ENCODE measurements at places on chromosomes 16 and 17.

DNA sequence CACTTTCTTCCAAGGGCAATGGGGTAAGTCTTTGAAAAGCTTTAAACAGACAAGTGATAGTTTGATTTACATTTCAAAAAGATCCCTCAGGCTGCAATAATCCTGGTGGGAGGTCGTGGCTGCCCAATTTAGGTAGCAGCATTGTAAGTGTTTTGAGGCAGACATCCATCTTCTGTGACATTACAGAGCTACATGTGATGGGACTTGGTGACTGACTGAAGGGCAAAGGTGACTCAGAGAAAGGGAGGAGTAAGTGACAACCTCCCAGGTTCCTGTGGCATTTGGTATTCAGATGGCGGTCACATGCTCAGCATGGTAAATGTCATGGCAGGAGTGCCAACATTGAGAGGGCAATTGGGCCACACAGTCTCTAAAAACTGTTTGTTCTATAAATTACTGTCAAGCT is 26.5 kb downstream of the STAT3 start:
- no peak for DNase-seq

- no peak for DNase-seq
Observed at GRCh38 chr16:64478252-64478906, 643.5 kb downstream of the CDH11 start.

- DNase-seq, result no peak
Observed at GRCh38 chr17:43373356-43373755, 25.4 kb upstream of the ARL4D start.

DNA sequence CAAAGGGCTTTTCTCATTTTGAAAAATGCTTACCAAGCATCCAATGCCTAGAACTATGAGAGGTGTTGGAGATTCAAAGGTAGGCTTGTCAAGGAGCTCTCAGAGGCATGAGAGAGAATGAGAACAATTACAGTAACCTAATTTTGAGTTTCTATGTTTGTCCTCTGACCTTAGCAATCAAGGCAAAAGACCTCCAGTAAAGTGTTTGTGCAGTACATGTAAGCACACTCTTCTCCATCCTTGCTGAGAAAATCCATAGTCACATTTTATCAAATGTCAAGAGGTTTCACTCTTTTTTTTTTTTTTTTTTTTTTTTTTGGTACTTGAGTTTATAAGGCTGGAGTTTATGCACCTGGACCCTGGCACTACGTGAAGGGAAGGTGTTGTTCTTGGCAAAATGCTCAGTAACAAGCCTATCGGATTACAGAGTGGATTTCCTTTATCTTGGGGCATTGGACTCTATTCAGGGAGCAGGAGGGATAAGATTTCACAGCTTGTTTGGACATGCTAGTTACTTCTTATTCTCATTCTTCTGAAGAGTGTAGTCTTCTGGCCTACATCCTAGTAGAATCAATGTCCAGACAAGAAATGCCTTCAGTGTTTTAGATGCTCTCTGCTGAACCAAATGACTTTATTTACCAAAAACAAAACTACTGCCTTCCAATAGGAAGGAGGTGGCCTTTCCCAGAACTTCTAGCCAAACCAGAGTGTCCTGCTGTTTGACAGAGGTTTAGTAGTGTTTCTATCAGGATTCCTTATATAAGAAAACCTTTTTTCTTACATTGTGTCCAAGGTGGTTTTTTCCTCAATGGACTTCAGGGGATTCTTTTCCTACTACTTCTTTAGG is 21.9 kb downstream of the KCNJ2 start:
- no peak for DNase-seq

- DNase-seq, result no peak
Observed at GRCh38 chr17:61648587-61648986, 57.6 kb upstream of the NACA2 start.

- no peak for DNase-seq
Observed at GRCh38 chr16:86505185-86505898, 5.0 kb upstream of the FOXF1 start.

DNA sequence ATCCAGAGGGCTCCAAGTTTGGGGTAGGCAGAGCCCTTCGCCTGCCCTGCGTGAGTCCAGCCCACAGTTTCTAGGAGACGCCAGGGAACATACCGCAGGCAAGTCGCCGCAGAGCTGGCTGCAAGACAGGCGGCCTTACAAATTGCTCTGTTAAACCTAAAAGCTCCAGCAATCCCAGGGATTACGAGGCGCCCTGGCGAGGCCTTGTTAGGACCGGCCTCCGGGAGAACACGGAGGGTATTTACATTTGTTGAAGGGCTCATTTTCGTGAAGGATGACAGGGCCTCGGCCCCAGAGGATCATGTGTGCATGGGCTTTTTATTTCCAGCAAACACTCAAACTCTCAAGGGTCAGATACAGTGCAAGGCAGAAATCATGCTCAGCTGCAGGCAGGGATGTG is 77.6 kb upstream of the FOXF1 start:
- DNase-seq, result no peak

GRCh38 chr16:75580-76501 is 2.2 kb upstream of the MPG start:
- peak; percentile 74 for DNase-seq

DNA sequence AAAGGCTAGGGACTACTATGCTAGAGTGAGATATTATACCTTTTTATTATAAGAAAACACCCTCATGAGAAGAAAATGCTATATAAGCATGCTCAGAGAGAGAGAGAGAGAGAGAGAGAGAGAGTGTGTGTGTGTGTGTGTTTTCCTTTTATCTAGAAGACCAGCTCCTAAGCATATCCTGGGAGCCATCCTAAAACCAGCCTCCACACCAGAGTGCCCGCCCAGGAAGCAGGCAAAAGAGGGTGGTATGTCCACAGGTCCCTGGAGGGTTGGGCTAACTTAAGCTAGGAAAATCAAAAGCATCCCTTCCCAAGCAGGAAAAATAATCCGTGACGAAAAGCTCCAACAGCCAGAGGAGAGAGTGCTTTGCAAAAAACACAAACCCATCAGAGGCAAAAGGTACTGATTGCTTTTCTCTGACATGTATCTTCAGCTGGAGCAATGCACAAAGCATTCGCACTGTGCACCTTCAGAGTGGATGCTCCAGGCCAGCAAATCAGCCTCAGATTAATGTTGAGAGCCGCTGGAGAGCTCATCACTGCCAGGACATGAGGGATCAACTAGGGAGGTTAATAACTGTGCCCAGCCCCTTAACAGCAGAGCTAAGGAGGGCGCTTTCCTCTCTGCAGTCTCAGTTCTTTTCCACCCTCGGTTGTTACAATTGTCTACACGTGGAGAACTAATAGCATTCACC is 125.1 kb downstream of the SLC39A11 start:
- DNase-seq, result no peak

GRCh38 chr16:83859265-83859664 is 39.6 kb upstream of the MLYCD start:
- DNase-seq, result no peak

- DNase-seq, result no peak
Observed at GRCh38 chr17:419073-419735, 66.6 kb upstream of the RPH3AL start.

GRCh38 chr16:86635176-86635876 is 57.0 kb downstream of the FOXL1 start:
- no peak for DNase-seq

DNA sequence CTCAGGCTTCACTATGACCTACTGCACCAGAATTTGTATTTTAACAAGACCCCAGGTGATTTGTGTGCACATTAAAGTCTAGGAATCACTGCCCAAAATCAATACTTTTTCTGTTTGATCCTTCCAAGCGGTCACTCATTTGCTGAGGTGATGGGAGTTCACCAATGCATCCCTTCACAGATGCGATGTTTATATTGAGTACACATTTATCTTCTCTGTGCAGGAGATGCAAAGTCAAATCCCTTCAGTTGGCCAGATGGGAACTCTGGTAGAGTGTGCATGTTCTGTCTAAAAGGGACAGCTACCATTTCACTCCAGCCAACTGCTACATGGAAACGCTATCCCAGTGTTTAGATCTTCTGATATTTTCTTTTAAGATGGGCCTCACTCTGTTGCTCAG is 122.6 kb upstream of the HS3ST2 start:
- DNase-seq, result no peak

DNA sequence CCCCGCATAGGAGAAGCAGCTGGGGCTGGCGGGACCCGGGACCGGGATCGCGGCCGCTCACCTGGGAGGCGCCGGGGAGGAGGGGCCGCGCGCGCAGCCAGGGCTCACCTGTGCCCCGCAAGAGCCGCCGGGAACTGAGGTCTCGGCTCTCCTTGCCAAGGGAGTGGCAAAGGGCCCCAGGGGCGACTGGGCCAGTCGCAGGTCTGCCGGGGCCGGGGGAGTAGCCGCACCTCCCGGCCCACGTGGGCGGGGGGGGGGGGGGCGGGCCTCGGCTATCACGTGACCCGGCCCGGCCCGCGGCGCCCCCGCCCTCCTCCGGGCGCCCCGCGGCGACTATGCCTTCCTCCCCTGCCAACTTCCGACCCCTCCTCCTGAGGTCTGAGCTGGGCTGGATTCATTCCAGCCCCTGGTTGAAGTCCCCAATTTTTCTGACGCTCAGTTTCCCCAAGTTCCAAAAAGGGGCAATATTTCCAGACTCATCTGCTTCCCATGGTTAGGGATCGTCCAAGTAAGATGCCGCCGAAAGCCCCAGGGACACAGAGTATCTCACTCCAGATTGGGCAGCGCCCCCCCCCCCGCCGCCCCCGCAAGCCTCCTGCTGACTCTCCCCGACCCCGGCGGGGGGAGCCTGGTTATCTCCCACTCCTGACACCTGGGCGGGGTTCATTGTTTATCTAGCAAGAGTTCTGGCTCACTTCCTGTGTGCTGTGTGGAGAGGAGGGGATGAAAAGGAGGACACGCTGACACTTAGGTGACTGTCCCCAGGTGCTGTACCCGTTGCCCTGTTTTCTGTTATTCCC is at the start of gene TMC6:
Gene TMC6, minus strand, starts transcription at position 205 of the 800 bp plus-strand sequence. CDS start 1,923 bp downstream, outside the sequence.
- peak; percentile 76 for DNase-seq

DNA sequence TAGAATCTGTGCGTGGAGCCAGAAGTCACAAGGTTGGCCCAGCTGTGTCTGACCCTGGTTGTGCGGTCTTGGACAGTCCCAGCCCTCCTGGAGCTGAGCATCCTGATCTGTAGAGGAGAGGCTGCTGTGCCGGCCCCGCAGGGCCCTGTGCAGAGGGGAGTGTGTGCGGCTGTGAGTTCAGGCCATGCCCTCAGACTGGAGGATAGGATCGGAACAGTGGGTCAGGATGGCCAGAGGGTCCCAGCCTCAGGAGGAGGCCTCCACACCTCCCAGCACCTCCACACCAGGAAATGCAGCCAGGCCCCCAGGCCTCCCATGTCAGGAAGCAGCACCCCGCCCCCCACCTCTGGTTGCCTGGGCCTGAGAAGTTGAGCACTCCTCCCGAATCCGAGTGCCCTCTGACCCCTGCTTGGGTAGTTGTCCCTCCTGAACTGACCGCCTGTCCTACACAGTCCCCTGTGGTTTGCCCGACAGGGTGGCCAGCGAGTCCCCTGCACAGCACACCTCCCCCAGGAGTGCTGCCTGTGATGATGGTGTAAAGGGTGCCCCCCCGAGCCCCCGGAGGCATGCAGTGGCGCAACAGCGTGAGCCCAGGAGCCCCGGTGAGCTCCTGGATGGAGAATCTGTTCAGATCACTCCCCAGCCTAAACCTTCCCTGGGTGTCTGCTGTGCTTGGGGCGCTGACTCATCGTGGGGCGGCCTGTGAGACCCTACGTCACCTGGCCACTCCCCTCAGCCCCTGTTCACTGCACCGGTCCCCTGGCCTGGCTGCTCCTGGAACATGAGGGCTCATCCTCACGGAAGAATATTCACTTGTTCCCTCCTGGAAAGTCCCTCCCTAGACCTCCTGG is 285.2 kb downstream of the SEC14L1 start:
- no peak for DNase-seq

DNA sequence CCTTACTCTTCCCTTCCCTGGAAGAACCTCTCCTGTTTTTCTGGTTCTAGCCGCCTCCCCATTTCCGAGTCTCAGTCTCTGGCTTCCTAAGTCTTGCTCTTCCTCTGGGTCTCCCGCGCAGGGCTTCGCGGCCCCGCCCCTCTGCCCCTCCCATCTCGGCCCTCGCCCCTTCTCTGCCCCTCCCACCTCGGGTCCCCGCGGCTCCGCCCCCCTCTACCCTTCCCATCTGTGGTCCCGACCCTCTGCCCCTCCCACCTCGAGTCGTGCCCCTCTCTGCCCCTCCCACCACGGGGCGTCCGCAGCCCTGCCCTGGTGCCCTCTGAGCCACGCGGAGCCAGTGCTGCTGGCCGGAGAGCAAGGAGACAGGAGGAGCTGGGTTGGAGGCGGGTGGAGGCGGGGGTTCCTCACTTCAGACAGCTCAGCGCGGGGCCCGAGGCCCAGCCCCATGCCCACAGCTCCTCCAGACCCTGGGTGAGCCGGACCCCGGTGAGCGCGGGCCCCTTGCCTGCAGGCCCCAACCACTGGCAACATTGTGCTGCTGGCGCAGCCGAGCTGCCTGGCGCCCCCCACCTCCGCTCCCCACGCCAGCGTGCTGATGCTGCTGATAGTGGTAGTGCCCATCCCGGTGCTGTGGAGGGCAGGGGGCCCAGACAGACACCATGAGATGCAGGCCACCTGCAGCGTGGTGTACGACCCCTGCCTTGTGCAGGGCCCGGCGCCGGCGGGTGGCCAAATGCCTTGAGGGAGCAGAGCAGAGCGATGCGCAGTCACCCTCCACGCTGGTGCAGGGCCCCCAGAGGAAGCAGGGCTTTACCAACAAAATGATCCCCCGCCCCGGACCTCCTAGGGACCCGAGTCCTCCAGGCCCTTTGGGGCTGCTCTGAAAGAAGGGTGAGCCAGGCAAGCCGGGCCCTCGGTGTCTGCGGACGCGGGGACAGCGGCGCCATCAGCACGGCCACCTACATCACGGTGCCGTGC is 2115.3 kb downstream of the TP53TG3F start:
- DNase-seq, result no peak

DNA sequence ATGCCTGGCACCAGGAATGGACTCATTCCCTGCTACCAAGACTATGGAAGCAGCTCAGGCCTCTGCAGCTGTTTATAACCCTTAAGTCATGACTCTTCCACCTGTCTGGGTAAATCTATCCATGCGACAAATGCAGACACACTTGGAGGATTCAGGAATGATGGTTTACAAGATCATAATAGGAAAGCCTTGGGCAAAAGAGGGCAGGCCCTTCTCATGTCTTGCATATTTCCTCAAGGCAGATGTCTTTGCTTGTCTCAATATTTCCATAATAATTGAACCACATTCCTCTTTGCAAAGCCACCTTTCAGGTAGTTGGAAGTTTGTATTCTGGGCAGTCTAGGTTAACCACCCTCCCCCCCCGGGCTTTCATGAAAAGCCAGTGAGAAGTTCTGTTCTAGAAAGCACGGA is 884 bp upstream of the JPT1 start:
- DNase-seq, result no peak

DNA sequence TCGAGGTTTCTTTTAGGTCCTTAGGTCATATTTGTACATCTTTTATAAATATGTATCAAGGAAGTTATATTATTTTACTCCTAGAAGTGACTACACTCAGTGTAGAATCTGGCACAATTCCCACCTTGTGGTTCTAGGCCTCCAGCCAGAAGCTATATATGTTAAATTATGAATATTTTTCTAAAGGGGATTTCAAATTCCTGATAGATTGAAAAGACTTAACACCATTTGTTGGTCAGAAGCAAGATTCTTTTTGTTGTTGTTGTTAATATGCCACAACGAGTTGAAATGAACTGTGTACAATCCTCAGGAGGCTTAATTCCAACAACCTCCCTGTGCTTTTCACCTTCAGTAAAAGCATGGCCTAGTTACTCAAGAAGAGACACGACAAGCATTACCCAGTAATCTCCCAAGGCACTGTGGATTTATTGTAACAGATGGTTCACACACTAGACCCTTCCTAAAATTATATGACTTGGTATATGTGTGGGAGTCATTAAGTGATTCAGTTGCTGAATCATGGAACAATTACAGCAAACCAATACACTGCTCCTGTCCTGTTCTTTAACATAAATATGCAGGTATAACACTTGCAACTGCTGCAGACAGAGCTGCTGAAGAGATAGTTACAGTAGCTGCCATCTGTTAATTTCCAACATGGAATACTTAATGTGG is 964.4 kb upstream of the GOT2 start:
- no peak for DNase-seq
